ENCODE measurements at places on chromosomes 16 and 17. TPM values are rescaled to one million over a fixed set of nuclear protein-coding genes. Genes with fewer than 3 reads are reported as not detected.
A peak's percentile ranks its signal among the peaks of the same experiment; 100 is the strongest.

The SHCBP1 gene
- total RNA-seq = 22.2 TPM

- peak; percentile 47 for DNase-seq
Measured at GRCh38 chr17:75412455-75413317, 7.2 kb upstream of the GRB2 start.

GRCh38 chr16:84611041-84611440 is 6.8 kb downstream of the COTL1 start:
- no peak for DNase-seq

The CCDC92B gene
- total RNA-seq = 0.51 TPM

- DNase-seq = peak; percentile 35
Measured at GRCh38 chr17:3030096-3030495, 33.3 kb downstream of the OR1D5 start.

GRCh38 chr17:45688353-45688752 is 95.8 kb upstream of the CRHR1 start:
- DNase-seq = no peak

DNA sequence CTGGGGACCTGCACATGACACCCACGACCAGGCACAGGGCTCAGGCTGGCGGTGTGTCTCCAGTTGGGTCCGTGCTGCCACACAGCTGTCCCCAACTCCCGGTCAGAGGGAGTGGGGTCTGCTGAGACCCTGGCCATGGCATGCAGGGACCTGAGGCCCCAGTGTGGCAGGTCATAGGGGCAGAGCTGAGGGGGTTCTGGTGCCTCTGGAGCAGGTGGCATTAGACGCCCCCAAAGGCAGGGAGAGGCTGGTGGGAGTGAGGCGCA is 4.2 kb downstream of the NUBP2 start:
- DNase-seq = no peak

The NRN1L gene
- 1.1 TPM for total RNA-seq

The ARHGDIG gene
- total RNA-seq = 2.4 TPM

GRCh38 chr16:80791411-80791810 is 13.0 kb downstream of the CDYL2 start:
- no peak for DNase-seq

- no peak for DNase-seq
Measured at GRCh38 chr17:42087042-42087701, 11.1 kb downstream of the ZNF385C start.

DNA sequence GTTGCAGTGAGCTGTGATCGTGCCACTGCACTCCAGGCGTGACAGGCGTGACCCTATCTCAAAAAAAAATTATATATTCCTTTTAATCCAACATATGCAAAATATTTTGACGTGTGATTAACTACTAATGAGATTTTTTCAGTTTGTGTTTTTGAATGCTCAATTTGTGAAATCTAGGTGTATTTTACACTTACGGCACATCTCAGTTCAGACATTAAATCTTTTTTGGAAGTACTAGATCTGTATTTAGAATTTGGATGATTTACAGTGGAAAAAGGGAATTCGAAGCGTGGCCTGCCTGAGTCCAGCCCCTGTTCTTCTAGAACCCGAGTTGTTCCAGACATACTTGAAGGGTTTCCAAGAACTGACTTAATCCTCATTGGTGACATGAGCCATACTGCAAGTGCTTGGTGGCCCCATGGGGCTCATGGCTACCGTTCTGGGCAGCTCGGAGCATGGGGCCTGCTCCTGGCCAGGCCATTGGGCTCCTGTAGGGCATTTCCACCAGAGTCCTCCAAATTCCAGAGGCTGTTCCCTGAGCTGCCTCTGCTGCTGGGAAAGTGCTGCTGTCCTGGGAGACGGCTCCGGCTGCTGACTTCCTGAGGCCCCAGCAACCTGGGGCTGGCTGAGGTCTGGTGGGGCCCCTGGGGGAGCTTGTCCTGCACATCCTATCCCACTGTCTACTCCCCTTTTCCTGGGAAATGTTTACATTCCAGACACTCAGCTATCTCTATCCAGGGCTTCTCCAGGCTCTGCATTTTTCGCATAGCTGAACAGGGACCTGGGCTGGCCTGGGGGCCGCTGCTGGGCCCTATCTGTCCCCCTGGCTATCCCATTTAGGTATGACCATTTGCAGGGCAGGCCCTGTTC is 27.2 kb downstream of the LLGL2 start:
- no peak for DNase-seq

The TLCD2 gene
- 7.0 TPM for total RNA-seq

DNA sequence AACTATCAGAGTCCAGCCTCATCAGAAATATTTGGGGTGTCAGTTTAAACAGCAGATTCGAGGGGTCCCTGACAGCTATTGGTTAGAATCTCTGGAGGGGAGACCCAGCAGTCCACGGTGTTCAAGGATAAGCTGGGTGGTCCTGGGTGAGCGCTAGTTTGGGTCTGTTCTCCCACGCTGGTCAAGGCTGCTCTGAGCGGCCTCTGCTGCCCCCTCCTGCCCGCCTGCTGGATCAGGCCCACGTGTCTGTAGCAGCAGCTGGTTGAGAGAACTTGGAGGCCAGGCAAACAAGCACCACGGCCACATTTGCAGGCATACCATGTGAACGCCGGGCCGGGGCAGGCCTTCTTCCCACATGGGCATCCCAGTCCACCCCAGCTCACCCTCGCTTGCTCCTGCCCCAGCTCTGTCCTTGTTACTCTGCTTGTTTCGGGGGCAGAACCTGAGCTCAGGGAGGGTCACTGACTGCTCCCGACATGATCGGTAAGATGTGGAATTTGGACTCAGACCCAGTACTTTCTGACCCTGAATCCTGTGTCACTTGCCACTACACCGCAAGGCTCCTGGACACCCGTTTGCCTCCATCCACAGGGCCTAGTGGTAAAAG is 7.4 kb downstream of the FOXF1 start:
- DNase-seq = no peak

DNA sequence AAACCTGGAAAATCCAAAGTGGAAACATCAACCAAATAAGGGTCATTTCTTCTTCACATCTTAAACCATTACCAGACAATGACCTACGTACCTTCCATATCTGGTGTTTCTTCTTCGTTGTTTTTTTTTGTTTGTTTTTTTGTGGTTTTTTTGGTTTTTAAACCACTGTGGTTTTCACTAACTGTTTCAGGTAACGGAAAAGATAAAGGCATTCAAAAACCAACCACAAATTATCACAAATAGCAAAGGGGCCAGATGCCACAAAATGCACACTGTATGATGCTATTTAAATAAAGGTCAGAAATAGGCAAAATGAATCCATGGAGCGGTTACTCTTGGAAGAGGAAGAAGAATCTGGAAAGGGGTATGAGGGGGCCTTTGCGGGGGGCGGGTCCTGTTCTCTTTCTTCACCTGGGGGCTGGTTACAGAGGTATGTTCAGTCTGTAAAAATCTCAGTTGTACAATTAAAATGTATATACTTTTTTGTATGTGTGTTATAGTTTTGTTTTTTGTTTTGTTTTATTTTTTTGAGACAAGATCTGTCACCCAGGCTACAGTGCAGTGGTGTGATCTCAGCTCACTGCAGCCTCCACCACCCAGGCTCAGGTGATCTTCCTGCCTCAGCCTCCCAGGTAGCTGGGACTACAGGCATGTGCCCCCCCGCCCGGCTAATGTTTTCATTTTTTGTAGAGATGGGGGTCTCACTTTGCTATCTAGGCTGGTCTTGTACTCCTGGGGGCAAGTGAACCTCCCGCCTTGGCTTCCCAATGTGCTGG is 29.6 kb downstream of the LITAF start:
- DNase-seq = no peak

GRCh38 chr17:49031965-49032928 is 35.1 kb downstream of the IGF2BP1 start:
- DNase-seq = peak; percentile 64

The OTOA gene
- not detected for total RNA-seq

DNA sequence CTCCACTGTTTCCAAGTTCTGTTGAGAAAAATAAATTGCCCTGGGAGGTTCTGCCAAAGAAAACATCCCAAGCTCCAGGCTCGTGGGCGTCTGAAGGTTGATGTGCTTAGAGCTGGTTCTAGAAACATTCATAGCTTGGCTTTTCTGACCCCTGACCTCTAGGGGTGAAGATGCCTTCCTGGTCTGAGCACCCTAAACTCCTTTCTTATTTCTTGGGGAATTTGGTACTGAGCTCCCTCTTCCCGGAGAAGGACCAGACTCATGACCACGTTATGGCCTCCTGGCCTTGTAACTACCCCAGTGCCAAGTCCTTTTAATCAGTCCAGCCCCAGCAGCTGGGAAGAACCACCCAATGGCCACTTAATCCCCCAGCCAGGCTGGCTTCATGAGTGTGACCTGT is 66.4 kb downstream of the MYH11 start:
- DNase-seq = no peak
